Activated T-cell treated with anti-CD3 and anti-CD28 coated beads for 4 hours (primary cell): ENCODE measurements at places on chromosomes 6 and 20.
A peak's percentile ranks its signal among the peaks of the same experiment; 100 is the strongest.

GRCh38 chr20:44092551-44093248 is 94.3 kb downstream of the JPH2 start:
- no peak for DNase-seq

DNA sequence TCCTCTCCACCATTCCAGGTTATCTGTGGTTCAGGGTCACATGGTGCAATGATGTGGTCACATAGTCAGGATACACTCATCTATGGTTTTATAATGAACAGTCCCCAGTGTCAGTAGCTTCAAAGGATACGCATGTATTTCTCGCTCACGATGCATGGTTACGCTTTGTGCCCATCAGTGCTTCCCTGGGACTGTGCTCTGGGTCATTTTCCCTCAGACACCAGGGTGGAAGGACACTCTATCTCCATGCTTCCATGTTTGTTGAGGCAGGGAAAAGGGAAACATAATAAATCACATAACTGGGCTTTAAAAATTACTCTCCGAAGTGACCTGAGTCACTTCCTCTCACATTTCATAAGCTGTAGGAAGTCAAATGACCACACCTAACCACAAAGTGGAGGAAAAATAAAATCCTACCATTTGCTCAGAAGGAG is 394.8 kb upstream of the NOX3 start:
- no peak for DNase-seq

GRCh38 chr6:22614547-22614946 is 45.2 kb downstream of the HDGFL1 start:
- no peak for DNase-seq

DNA sequence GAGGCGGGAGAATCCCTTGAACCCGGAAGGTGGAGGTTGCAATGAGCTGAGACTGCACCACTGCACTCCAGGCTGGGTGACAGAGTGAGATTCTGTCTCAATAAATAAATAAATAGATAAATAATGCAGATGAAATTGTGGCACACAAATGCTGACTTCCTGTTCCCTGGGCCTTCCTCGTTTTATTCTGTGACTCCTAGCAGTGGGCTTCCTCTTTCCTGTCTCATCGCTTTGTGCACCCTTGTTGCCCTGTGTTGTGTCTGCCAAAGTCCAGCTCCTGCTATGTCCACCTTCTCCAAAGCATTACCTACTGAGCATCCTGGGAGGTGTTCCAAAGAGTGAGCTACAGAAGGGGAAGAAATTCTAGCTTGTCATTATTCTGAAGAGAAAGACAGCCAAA is 100.2 kb upstream of the TIAM2 start:
- DNase-seq = no peak

- DNase-seq = no peak
Measured at GRCh38 chr6:105838171-105838570, 248.0 kb upstream of the PRDM1 start.

DNA sequence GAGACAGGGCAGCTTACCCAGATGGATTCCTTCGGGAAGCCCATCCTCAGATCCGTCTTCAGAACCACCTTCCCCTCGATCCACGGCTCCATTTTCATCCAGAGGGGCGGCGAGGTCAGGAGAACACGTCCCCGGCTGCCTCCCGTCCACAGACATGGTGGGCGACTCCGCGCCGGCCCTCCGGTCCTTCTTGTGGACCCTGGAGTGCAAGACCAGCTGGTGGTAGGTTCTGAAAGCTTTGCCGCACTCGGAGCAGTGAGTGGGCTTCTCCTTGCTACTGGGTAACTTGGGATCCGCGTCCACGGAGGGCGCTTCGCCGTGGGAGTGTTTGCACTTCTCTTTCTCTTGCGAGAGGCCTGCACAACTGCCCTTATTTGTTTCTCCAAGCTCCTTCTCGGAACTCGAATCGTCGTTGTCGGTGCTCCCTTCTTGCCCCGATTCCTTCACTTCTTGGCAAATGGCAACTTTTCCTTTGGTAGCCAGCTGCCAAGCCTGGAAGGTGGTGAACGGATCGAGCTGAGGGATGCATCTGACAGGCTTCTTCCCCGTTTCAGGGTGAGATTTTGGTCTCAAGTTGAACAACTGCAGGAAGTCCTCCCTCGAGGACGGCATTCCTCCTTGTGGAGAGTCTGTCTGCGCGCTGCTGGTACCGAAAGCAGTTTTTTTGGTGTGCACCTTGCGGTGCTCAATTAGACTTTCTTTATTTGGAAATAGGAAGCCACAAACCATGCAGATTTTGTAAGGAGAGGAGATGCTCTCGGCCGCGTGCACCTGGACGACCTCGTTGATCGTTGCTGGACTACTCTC is 12.0 kb downstream of the ZNF217 start:
- DNase-seq = no peak

DNA sequence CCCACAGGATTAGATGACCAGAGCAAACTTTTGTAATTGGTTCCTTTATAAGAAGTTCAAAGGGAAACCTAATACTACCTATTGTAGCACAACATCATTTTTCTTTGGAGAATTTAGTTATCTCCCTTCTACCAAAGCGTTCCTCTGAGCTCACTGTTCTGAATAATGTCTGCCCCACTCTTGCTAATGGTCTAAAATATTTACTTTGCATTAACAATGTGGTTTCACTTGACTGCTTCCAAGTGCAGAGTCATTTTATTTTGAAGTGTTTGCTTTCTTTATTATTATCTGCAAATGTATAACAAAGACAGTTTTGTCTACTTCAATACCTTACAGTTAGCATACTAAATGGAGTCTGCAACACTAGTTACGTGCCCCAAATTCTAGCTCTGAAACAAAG is 15.0 kb downstream of the TRAPPC3L start:
- no peak for DNase-seq

DNA sequence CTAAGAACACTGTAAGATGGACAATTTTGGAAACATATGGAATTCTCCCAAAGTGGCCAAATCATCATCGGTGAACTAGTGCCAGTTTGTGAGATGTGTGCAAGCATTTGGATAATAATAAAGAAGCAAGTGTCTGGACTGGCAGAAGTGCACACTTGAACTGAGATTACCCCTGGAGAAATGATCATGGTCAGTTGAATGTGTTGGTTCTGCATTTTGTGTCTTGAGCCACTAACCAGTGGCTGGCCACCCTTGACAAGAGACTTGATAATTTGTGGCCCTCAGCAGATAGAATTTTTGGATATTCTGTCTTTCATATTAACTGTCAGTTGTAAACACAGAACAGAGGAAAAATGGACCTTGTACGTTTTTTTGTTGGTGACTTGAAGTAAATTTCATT is 37.4 kb downstream of the CITED2 start:
- no peak for DNase-seq

GRCh38 chr6:170295510-170296422 is 4.9 kb upstream of the DLL1 start:
- peak; percentile 54 for DNase-seq

DNA sequence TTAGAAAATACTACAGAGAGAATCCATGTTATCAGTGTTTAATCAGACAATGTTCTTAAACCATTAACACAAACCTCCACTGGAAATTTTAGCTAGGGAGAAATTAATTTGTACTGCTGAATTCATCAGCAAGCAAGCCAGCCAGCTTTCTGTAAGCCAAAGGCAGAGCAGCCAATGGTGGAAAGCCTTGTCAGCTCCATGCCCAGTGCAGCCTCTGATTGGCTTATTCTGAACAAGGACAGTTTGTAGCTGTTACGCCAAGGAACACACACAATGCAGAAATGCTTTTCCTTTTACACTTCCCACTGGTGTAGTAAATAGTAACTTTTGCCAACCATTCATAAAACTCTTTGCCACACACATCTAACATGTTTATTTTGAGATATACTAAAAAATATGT is 265.0 kb downstream of the TENT5A start:
- DNase-seq = no peak

- DNase-seq = no peak
Measured at GRCh38 chr6:139965393-139965792, 590.9 kb upstream of the CITED2 start.

GRCh38 chr20:38893565-38894090 is 32.6 kb upstream of the FAM83D start:
- DNase-seq = peak; percentile 76
